ENCODE measurements at places on chromosomes 2 and 18. TPM values are rescaled to one million over a fixed set of nuclear protein-coding genes. Genes with fewer than 3 reads are reported as not detected.
A peak's percentile ranks its signal among the peaks of the same experiment; 100 is the strongest.

- no peak for DNase-seq
- H3K4me1 ChIP-seq, result peaks cover 28% of the 10 kb centered on the region
- no peaks in the 10 kb centered on the region for H3K27me3 ChIP-seq
Observed at GRCh38 chr2:239235311-239235710, 165.5 kb downstream of the HDAC4 start.

DNA sequence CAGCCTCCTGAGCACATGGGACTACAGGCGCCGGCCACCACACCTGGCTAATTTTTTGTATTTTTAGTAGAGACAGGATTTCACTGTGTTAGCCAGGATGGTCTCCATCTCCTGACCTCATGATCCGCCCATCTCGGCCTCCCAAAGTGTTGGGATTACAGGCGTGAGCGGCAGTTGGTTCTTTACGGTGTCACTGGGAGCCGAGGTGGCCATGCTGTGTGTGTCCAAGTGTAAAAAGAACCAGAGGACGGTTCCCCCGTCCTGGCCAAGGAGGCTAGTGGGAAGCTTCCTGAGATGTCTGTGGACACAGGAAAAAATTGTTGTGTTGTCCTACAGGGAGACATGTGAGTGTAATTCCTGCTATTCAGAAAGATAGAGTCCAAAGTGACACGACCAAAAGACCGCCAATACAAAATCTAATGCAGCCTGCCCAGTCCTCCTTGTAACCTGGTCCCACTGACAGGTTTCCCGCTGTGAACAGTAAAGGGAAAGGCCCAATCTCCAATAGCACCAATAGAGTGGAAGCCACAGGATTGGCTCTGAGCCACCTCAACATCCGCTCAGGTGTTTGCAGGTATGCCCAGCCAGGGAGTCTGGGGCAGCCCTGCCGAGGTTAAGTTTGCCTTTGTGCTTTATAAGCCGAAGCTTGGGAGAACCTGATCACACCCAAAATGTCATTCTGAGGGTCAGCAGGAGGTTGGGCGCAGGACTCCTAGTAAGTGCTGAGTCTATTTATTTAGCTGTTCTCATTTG, 40.6 kb downstream of the NCK2 start:
- no peaks in the 10 kb centered on the region for H3K27me3 ChIP-seq
- H3K36me3 ChIP-seq, result peaks cover 8% of the 10 kb centered on the region
- DNase-seq, result no peak
- H3K4me3 ChIP-seq, result no peak overlapping the region
- H3K27ac ChIP-seq, result peak overlapping the region; percentile 20

DNA sequence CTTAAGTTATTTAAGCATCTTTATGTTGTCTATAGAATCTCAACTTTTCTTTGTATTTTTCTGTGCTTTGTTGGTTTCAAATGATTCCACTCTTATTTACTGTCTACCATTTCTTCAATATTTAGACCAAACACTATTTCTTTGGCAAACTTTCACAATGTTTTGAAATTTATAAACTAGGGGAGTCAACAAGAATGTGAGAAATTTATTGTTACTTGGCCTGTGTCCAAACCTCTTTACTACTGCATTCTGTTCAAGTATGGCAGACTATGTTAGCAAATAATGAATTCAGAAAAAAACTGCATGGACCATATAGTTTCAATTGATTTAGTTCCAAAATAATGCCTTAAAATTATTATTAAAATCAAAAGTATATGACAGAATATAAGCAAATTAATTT, 470.2 kb downstream of the FBXO15 start:
- H3K4me3 ChIP-seq, result no peak overlapping the region
- H3K36me3 ChIP-seq, result no peaks in the 10 kb centered on the region
- no peak for DNase-seq
- H3K27me3 ChIP-seq, result no peaks in the 10 kb centered on the region

SATB2 gene
- total RNA-seq, result 0.09 TPM

GRB14 gene
- not detected for total RNA-seq

DNA sequence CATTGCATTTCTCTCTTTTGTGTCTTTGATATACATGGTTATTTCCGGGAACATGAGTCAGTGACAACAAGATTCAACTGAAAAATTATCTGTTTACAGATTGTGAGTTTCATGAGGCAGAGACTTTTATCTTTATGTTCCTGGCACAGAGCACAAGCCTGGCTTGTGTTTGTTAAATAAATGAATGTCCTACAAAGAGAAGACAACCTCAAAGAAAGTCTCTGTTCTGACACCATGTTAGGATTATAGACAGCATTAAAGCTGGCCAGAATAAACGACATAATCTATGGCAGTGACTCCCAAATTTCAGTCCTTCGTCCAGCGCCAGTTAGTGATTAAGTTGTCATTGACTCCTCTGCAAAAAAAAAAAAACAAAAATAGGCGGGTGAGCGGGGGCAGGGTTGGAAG, 97.4 kb upstream of the DNAJC10 start:
- no peaks in the 10 kb centered on the region for H3K4me1 ChIP-seq
- no peak for DNase-seq
- no peak overlapping the region for H3K27ac ChIP-seq
- H3K4me3 ChIP-seq, result no peak overlapping the region

DNA sequence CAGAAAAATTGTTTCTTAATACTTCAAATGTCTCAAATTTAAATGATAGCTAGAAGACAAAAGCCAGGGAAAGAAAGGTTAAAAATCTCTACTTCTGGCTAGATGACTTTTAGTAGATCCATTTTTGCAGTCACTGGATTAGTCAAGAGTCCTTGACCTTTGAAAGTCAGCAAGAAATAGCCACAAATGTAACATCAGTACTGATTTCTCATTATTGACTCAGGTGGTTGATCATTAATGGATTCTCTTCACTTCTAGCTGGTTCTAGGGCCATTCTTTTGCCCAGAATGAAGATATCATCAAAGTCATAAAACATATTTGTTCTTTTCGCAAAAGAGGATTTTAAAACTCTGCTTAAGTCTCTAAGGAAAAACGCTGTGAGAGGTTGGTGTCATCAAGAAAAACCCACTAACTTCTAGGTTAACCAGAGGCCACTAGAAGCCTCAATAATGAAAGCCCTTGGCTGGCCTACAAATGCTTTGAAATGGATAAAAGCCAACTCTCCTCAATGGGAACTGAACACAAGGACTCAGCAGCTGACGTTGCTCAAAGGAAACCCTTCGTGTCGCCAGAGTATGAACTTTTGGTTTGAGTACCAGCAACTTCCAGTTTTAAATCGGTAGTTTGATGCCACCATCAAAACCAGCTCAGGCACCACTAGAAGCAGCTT, 66.3 kb downstream of the IRS1 start:
- no peaks in the 10 kb centered on the region for H3K36me3 ChIP-seq
- no peak overlapping the region for H3K4me3 ChIP-seq
- H3K27me3 ChIP-seq, result no peaks in the 10 kb centered on the region
- no peak for DNase-seq
- peaks cover 4% of the 10 kb centered on the region for H3K4me1 ChIP-seq
- peak overlapping the region; percentile 36 for H3K27ac ChIP-seq

DNA sequence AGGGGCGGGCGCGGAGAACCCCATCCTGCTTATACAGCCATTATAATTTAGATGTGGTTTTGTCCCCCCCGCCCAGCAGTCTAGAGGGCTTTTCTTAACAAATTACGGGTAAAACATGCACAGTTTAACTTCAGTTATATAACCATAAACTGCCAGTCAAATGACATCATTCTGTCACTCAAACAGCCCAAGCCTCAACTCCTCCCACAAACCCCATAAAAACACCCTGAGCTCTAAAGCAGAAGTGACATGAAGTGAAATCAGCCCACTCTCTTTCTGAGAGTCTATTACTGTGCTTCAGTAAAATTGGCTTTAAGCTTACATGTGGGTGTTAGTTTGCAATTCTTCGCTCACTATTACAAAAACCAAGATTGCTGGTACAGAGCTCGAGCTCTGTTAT, 705.1 kb upstream of the GCFC2 start:
- H3K4me1 ChIP-seq, result no peaks in the 10 kb centered on the region
- H3K4me3 ChIP-seq, result no peak overlapping the region
- DNase-seq, result no peak
- no peaks in the 10 kb centered on the region for H3K27me3 ChIP-seq
- no peak overlapping the region for H3K27ac ChIP-seq

- H3K4me1 ChIP-seq, result peaks cover 77% of the 10 kb centered on the region
- peaks cover 30% of the 10 kb centered on the region for H3K36me3 ChIP-seq
- peak overlapping the region; percentile 89 for H3K27ac ChIP-seq
- H3K4me3 ChIP-seq, result peak overlapping the region; percentile 60
Observed at GRCh38 chr18:48924630-48925490, 25.9 kb downstream of the SMAD7 start.

- H3K4me1 ChIP-seq, result no peaks in the 10 kb centered on the region
- H3K36me3 ChIP-seq, result no peaks in the 10 kb centered on the region
- H3K27me3 ChIP-seq, result no peaks in the 10 kb centered on the region
- DNase-seq, result no peak
Observed at GRCh38 chr2:60051991-60052390, 501.5 kb downstream of the BCL11A start.

INHBB gene
- total RNA-seq, result not detected

DNA sequence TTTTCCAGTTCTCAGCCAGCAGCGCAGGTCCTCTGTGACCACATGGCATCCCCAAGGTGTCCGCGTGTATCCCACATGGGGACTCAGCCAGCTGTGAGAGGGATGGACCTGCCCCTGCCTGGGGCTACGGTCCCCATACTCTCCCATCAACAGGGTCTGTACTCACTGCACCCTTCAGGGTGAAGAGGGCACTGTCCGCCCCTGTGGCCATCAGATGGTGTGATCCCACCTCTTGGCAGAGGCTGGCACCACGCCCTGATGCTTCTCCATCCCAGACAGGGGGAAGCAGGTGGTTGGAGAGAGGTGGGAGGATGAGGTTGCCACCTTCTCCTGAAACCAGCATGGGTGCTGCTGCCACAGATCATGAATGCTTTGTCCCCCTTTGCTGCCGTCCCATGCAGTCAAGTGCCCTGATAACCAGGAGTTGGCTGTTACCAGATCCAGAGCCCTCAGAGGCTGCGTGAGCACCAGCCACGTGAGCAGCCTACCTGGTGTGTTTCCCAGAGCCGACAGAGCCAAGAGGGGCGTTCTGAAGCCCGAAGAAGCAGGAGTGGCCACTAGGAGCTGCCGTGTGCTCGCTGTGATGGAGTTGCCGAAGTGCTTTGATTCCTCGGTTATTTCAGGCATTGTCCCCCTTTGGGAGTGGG, 93.9 kb downstream of the SH3RF3 start:
- peak; percentile 31 for DNase-seq
- H3K36me3 ChIP-seq, result no peaks in the 10 kb centered on the region
- peaks cover 14% of the 10 kb centered on the region for H3K4me1 ChIP-seq
- H3K27me3 ChIP-seq, result peaks cover 79% of the 10 kb centered on the region
- no peak overlapping the region for H3K4me3 ChIP-seq
- no peak overlapping the region for H3K27ac ChIP-seq

DNA sequence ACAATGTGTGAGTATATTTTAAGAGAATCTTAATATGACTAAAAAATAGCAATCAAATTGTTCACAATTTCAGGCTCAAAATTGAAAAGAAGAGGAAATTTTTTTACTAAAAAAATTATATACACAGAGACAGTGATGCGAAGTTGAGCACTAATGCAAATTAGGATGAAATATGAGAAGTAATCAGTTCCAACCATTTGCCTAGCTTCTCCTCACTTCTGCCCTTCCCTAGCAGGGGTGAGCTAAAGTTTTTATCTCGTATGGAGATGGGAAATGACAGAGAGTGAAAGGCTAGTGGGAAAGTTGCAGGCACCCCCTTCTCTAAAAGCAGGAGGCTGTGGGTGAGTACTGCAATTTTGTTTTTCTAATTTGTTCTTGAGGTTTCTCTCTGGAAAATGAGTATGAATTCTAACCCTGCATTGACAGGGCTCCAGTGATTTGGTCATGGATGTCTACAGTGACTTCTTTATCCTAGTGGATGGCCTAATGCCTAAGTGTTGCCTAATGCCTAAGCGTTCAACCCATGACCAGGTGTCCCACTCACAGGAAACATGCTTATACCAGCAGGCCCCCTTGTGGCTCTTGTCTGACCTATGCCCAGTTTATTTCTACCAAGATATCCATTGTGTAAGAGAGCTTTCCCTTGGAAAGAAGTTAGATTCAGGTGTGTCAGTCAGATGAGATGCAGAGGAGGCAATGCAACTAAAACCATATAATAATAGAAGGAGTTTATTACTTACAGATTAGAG, 78.0 kb upstream of the HNMT start:
- DNase-seq, result no peak
- H3K4me3 ChIP-seq, result no peak overlapping the region
- no peak overlapping the region for H3K27ac ChIP-seq
- no peaks in the 10 kb centered on the region for H3K4me1 ChIP-seq

CDH19 gene
- not detected for total RNA-seq

CFAP53 gene
- 0.16 TPM for total RNA-seq

DUSP2 gene
- total RNA-seq, result 53.6 TPM

- peaks cover 29% of the 10 kb centered on the region for H3K36me3 ChIP-seq
- H3K4me1 ChIP-seq, result peaks cover 65% of the 10 kb centered on the region
- DNase-seq, result peak; percentile 66
- H3K27me3 ChIP-seq, result no peaks in the 10 kb centered on the region
Observed at GRCh38 chr2:197159661-197160211, 150.8 kb downstream of the ANKRD44 start.

Data from activated CD8-positive, alpha-beta memory T cell treated with anti-CD3 and anti-CD28 coated beads, Interleukin-2, amount 10 ng/mL, durations not matched to agents 7 days and 5 days (primary cell).